EL (cell line): ENCODE measurements at places on chromosomes 3 and 15.

- no peak for DNase-seq
These were observed 640.4 kb upstream of the ARPP21 start for GRCh38 chr3:34998902-34999301.

- DNase-seq = peak; percentile 9
These were observed 163.8 kb downstream of the SV2B start for GRCh38 chr15:91263632-91264531.

GRCh38 chr3:54053882-54054281, 68.5 kb upstream of the CACNA2D3 start:
- no peak for DNase-seq

DNA sequence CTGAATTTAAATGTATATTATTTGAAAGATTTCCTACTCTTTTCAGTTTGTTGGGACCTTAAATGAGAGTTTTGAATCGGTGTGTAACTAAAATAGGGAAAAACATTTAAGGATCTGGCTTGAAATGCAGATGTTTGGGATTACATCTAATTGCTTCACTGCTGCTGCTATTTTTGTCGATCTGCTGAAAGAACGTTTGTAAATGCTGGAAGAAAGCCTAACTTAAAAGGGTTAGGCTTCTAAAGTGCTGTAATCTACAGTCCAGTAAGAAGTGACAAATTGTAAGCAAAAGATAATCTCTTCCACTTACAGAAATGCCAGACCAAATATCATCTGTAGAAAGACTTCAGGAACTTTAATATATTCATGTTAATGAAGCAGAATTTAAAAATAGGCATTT, 691.6 kb downstream of the ZNF385D start:
- no peak for DNase-seq

DNA sequence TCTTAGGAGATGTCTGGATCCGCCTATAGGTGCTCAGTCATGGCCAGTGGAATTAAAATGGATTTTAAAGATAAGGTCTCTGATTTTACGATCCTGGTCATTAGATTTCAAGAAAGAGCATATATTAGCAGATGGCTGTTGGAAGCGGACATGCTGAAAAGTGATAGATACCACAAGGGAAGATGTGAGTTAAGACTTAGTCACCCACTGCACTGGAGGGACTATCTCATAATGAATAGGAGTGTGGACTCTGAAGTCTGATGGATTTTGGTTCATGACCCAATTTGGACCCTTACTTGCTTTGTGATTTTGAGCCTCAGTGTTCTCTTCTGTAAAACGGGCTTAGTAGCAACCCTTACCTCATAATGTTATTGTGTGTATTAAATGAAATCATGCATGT, 214.7 kb downstream of the CHST2 start:
- DNase-seq = no peak

DNA sequence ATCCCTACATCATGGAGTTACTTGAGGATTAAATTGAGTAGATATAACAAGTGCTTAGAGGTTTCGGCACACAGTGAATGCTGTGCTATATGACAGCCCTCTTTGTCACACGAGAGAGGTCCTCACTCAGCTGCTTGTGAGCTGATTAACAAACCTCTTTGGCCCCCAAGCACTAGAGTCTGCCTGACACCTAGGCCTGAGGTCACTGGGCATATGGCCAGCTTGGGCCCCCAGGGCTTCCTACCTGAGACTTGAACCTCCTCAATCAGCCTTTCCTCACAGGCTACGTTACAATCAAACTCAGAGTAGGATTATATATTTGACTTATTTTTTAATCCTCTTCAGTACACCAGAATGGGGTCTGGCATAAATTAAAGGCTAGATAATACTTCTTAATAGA, 88.8 kb downstream of the WDR72 start:
- no peak for DNase-seq

- peak; percentile 68 for DNase-seq
These were observed 132.1 kb downstream of the WDR76 start for GRCh38 chr15:43958861-43959330.
